ENCODE measurements at places on chromosomes 3 and 15. TPM values are rescaled to one million over a fixed set of nuclear protein-coding genes. Genes with fewer than 3 reads are reported as not detected.

Gene MFN1
- 39.2 TPM for polyA plus RNA-seq

GRCh38 chr3:9250236-9250635 is 790 bp upstream of the SRGAP3 start:
- no peak for DNase-seq

Gene RBM5
- polyA plus RNA-seq, result 205 TPM

GRCh38 chr3:151879037-151879436 is 5.6 kb downstream of the SUCNR1 start:
- no peak for DNase-seq

Gene GP5
- polyA plus RNA-seq, result 0.10 TPM

DNA sequence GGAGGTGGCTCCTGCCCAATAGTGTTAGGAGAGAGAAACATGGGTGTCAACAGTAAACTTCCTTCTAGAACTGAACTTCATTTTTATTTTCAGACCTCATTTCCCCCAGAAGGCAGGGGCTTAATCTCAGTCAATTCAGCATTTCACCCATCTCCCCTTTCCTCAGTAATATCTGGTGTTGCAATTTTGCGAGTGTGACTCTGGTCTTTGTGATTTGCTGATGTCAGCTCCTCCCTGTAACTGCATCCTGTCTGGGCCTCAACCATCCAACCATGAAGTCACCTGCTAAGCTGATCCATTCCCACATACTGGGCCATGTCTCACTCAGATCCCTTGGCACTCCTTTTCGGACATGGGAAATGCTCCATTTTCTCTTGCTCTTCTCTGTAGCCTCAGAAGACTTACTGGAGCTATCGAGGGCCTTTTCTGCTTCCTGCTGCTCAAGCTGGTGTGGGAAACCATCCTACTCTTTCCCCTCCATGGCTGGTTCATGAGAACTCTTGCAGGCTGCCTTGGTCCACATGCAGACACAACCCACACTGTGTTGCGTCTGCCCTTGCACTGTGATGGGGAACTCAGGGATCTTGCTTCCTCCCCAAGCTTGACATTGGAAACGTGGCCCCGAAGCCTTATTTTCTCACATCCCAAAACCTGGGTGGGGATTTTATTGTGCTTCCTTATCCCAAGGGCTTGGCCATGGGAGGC is 24.6 kb downstream of the CCR4 start:
- DNase-seq, result no peak

GRCh38 chr15:29216955-29217354 is 52.7 kb downstream of the NSMCE3 start:
- no peak for DNase-seq

Gene PLEKHO2
- 29.5 TPM for polyA plus RNA-seq
